ENCODE measurements at places on chromosomes 3 and 15.

GRCh38 chr15:36882487-36883131 is 217.7 kb downstream of the MEIS2 start:
- H3K27me3 ChIP-seq, result peaks cover 8% of the 10 kb centered on the region
- H3K36me3 ChIP-seq, result no peaks in the 10 kb centered on the region
- no peak overlapping the region for H3K27ac ChIP-seq

DNA sequence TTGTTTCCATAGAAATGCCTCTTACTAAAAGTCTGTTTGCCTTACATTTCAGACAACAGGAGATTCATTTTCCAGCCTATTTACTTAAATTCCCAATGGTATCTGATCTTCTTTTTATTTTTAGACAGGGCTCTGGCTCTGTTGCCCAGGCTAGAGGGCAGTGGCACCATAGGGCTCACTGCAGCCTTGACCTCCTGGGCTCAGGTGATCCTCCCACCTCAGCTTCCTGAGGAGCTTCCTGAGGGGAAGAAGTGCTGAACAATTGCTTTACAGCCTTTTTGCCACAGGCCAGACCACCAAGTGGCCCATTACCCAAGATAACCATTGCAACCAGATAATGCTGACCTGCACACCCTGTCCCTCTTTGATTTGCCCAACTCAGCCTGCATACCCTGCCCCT is 126.3 kb downstream of the PLCH1 start:
- H3K27ac ChIP-seq, result no peak overlapping the region
- no peak for DNase-seq
- H3K36me3 ChIP-seq, result no peaks in the 10 kb centered on the region
- no peaks in the 10 kb centered on the region for H3K4me1 ChIP-seq

- H3K4me3 ChIP-seq, result no peak overlapping the region
- no peaks in the 10 kb centered on the region for H3K4me1 ChIP-seq
- no peaks in the 10 kb centered on the region for H3K27me3 ChIP-seq
- H3K27ac ChIP-seq, result no peak overlapping the region
- no peak for DNase-seq
- H3K36me3 ChIP-seq, result peaks cover 6% of the 10 kb centered on the region
Observed at GRCh38 chr3:152355744-152356665, 87.3 kb downstream of the MBNL1 start.

GRCh38 chr3:42055291-42055690 is 35.9 kb upstream of the TRAK1 start:
- DNase-seq, result no peak
- no peaks in the 10 kb centered on the region for H3K36me3 ChIP-seq
- H3K27me3 ChIP-seq, result no peaks in the 10 kb centered on the region
- no peak overlapping the region for H3K4me3 ChIP-seq
- H3K27ac ChIP-seq, result no peak overlapping the region
- H3K4me1 ChIP-seq, result 0 out of 2 replicates have a peak, but pooled peaks cover 5% of the 10 kb centered on the region

DNA sequence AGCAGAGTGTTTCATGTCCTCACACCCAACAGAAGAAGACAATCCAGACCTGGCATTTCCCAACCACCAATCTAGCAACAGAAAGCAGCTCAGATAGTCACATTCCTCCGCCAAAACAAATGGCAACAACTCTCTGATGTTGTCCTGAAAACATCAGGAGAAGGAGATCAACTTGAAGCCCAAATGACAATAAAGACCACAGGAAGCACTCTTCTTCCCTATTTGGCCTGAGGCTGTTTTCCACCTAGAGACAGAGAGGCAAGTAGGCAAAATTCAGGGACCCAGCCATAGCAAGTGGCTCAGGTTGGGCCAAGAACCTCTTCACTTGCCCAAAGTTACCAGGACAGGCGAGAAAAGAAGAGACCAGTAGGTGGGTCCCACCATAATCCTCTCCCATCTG is 35.0 kb downstream of the ZNF148 start:
- H3K4me3 ChIP-seq, result no peak overlapping the region
- H3K36me3 ChIP-seq, result no peaks in the 10 kb centered on the region
- DNase-seq, result no peak
- H3K27me3 ChIP-seq, result no peaks in the 10 kb centered on the region
- H3K27ac ChIP-seq, result no peak overlapping the region

- no peak overlapping the region for H3K4me3 ChIP-seq
- H3K27ac ChIP-seq, result no peak overlapping the region
- DNase-seq, result peak; percentile 73
- H3K4me1 ChIP-seq, result peaks cover 6% of the 10 kb centered on the region
- H3K27me3 ChIP-seq, result no peaks in the 10 kb centered on the region
- H3K36me3 ChIP-seq, result no peaks in the 10 kb centered on the region
Observed at GRCh38 chr3:52231502-52232278, 6.2 kb upstream of the TLR9 start.

- DNase-seq, result no peak
- H3K27me3 ChIP-seq, result no peaks in the 10 kb centered on the region
- H3K36me3 ChIP-seq, result no peaks in the 10 kb centered on the region
- H3K27ac ChIP-seq, result no peak overlapping the region
- H3K4me3 ChIP-seq, result no peak overlapping the region
- no peaks in the 10 kb centered on the region for H3K4me1 ChIP-seq
Observed at GRCh38 chr3:107992976-107993684, 97.7 kb downstream of the CD47 start.

DNA sequence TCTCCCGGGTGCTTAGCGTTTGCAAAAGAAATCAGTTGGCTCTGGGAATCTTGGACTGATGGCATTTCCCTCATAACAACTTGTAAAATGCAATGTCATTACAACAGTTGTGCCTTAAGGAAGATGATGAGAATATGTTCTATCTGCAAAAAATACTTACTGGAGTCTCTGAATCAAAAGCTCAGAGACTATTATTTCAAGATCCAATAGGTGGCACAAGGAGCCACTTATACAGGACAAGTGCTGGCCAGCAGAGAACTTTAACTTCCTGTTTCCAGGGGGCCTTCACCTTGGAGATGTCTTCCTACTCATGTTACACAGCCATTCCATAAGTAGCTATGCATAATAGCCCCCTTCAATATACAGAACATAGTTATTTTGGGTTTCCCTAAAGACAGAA is 8.9 kb upstream of the RPS27L start:
- H3K27ac ChIP-seq, result no peak overlapping the region
- peak; percentile 18 for DNase-seq
- no peaks in the 10 kb centered on the region for H3K36me3 ChIP-seq
- no peaks in the 10 kb centered on the region for H3K4me1 ChIP-seq

- peaks cover 10% of the 10 kb centered on the region for H3K4me1 ChIP-seq
- DNase-seq, result no peak
- peak overlapping the region; percentile 51 for H3K4me3 ChIP-seq
- H3K27ac ChIP-seq, result peak overlapping the region; percentile 63
- no peaks in the 10 kb centered on the region for H3K36me3 ChIP-seq
Observed at GRCh38 chr3:113276751-113277080, 65.4 kb downstream of the BOC start.

DNA sequence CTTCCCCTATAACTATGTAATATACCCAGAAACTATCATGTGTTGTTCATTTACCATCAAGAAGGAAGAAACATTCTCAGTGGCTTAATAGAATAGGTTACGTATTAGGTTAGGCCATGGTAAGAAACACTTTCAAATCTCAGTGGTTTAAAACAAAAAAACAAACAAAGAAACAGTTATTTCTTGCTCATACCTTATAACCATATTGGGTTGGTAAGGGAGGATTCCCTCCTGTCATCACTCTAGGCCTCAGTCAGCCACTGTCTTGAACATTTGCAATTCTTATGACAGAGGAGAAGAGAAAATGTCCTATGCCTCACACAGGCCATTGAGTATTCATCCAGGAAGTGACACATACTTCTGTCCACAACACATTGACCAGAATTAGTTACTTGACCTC is 727.7 kb upstream of the NECTIN3 start:
- H3K27ac ChIP-seq, result no peak overlapping the region
- no peak for DNase-seq
- H3K36me3 ChIP-seq, result no peaks in the 10 kb centered on the region
- H3K4me3 ChIP-seq, result no peak overlapping the region

DNA sequence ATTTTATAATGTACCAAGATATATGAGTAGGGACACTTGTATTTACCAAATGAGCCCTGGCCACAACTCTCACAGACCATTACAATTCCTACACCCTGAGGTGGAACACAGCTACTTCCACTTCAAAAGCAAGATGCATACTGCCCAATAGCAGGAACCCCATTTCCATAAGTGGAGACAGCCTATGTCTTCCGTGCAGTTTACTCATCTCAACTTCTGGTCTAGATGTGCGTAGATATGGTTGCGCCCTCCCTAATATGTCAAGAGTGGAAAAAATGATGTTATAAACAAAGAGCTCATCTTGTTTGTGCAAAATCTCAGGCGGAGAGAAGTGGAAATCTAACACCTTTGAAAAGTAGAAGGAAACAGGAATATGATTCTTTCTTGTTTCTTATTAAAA is 44.6 kb downstream of the RAB27A start:
- no peak overlapping the region for H3K27ac ChIP-seq
- no peaks in the 10 kb centered on the region for H3K4me1 ChIP-seq
- no peaks in the 10 kb centered on the region for H3K27me3 ChIP-seq

DNA sequence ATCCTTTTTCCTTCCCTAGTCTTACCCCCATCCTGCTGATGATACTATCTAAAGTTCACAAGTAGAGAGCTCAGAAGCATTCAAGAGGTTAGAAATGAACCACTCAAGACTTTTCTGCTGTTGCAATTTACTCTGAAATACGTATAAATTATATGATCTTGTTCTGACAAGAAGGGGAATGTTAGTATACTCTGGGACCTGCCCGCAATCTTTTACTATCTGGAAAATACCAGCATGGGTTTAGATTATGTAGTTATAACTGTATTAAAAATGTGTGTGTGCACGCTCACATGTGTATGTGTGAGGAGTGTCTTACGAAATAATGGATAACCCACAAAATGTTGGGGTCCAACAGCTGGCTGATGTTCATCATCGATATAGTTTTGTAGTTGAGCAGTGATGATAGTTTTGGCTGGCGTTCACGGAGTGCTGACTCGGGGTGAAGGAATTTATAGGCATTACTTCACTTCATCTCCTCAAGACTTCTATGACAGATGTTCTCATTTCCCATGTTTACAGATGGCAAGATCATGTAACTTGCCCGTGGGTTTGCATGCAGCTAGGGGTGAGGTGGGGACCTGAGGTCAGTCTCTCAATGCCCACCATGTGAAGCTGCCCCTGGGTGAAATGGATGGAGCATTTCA is 297.5 kb upstream of the LYSMD4 start:
- no peak overlapping the region for H3K27ac ChIP-seq
- H3K36me3 ChIP-seq, result no peaks in the 10 kb centered on the region
- no peak for DNase-seq

DNA sequence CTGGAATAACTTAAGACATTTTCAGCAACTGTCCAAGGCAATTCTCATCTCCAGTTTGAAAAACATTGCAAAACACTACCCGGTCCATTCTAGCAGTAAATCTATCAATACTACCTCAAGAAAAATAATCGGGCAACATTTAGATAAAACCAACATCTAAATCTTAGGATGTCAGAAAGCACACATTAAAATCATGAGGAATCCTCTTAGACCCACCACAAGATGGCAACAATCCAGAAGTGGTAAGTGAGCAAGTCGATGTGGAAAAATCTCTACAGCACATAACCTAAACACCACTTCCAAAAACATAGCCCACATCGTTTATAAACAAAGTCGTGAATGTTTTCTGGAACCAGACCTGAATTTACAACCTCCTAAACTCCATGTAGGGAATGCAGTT is 5.7 kb downstream of the PLCH1 start:
- no peak overlapping the region for H3K27ac ChIP-seq
- H3K4me3 ChIP-seq, result no peak overlapping the region
- 0 out of 2 replicates have a peak, but pooled peaks cover 3% of the 10 kb centered on the region for H3K4me1 ChIP-seq
- H3K27me3 ChIP-seq, result no peaks in the 10 kb centered on the region
- DNase-seq, result peak; percentile 43
- H3K36me3 ChIP-seq, result no peaks in the 10 kb centered on the region

DNA sequence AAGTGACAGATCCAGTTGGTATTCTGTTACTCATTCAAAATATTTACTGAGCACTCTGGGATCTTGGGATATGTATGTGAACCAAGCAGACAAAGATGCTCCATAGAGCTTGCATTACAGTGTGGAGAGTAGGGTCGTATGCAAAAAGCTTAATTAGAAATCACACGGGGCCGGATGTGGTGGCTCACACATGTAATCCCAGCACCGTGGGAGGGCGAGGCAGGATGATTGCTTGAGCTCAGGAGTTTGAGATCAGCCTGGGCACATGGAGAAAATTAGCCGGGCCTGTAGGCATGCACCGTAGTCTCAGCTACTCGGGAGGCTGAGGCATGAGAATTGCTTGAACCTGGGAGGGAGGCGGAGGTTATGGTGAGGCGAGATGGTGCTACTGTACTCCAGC is 68.7 kb upstream of the MB21D2 start:
- no peak overlapping the region for H3K27ac ChIP-seq
- no peak for DNase-seq
- no peaks in the 10 kb centered on the region for H3K36me3 ChIP-seq

DNA sequence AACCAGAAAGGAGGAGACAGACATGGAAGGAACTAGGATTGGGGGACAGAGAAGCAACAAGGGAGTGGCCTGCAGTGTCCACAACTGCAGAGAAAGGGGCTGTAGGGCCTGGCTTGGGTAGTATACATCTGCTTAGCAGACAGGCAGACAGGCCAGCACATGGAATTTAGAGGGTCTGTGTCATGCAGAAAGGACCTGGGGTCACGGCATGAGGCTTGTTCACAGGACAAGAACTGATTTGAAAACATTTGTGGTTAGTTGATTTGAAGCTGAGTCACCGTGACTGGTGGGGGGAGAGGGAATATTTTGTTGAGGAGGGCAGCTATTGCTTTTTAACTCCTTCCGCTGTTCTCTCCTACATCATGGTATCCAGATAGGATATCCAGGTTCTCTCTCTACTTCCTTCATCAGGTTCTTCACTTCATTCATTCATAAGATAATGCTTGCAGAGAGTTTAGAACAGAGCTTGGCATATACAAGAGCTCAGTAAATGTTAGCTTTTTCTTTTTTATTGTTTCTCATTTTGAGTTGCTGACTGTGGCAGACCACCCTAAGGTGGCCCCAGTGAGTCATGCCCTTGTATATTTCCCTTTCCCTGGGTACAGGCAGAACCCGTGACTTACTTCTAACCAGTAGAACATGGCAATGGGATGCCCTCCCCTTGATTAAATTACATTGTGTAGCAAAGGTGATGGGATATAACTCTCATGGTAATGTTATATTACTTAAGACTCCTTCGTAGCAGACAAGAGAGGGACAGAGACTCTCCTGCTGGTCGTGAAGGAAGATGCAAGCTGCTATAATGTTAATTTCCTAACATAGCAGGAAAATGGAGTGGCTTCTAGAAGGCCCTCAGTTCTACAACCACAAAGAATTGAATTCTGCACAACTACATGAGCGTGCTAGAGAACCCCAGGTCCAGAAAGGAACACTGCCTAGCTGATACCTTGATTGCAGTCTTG is 95.0 kb upstream of the NMNAT3 start:
- H3K27ac ChIP-seq, result no peak overlapping the region
- no peak for DNase-seq
- no peak overlapping the region for H3K4me3 ChIP-seq
- H3K36me3 ChIP-seq, result no peaks in the 10 kb centered on the region
- no peaks in the 10 kb centered on the region for H3K27me3 ChIP-seq
- H3K4me1 ChIP-seq, result peaks cover 12% of the 10 kb centered on the region
